ENCODE measurements at places on chromosomes 3 and 15.

- DNase-seq = peak; percentile 29
Measured at GRCh38 chr3:126494204-126494969, 18.7 kb upstream of the ZXDC start.

DNA sequence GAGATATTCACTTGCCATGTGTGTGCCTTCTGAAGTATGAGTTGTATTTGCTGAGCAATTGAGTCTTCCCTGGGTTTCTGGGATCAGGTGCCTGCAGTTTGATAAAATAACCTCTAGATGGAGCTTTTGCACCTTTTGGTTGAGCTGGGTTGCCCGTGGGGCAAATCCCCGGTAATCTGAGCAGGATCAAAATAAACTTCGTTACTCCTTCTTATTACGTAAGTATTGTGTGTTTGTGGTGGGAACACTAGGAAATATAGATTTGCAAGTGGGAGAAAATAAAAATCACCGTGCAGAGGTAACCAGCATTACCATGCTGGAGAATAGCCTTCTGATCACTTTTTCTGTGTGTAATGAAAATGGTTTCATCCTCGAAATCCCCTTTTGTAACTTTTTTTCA, 277.4 kb upstream of the NR2E3 start:
- peak; percentile 64 for DNase-seq

DNA sequence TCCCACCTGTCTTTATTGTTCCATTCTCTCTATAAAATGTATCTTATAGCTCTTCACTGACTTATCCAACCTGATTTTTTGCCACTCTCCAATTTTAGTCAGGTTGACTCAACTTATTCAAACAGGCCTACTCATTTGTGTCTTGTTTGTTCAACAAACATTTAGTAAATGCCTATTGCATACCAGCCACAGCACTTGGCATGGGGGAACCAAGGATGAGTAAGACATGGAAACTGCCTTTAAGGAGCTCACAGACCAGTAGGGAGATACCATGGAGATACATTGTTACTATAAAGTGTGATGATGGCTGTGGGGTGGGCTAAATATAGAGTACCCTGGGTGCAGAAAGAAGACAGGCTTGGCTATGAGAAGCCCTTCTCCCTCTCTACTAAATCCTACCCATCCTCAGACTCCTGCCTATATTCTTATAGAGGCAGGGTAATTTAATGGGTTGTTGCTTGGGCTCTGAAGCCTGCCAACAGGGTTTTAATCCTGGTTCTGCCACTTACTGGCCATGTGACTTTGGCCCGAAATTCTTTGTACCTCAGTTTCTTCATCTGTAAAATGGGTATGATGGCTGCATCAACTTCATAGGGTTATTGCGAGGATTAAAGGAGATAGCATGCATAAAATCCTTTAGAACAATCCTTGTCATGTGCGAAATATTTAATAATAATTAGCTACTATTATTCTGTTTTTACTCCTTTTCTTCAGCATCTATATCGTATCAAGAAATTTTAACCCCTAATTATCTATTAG, 348.5 kb upstream of the UMPS start:
- DNase-seq = no peak

- DNase-seq = peak; percentile 23
Measured at GRCh38 chr3:135891121-135891520, 74.4 kb upstream of the PPP2R3A start.

GRCh38 chr3:61981060-61981459, 392.3 kb downstream of the FEZF2 start:
- DNase-seq = peak; percentile 33

- no peak for DNase-seq
Measured at GRCh38 chr15:66472176-66472999, 25.2 kb downstream of the SNAPC5 start.

- no peak for DNase-seq
Measured at GRCh38 chr15:63312286-63312685, 34.9 kb downstream of the APH1B start.

- DNase-seq = no peak
Measured at GRCh38 chr3:58358808-58359207, 26.1 kb downstream of the PXK start.

- DNase-seq = no peak
Measured at GRCh38 chr3:56200251-56200650, 268.0 kb downstream of the ERC2 start.

DNA sequence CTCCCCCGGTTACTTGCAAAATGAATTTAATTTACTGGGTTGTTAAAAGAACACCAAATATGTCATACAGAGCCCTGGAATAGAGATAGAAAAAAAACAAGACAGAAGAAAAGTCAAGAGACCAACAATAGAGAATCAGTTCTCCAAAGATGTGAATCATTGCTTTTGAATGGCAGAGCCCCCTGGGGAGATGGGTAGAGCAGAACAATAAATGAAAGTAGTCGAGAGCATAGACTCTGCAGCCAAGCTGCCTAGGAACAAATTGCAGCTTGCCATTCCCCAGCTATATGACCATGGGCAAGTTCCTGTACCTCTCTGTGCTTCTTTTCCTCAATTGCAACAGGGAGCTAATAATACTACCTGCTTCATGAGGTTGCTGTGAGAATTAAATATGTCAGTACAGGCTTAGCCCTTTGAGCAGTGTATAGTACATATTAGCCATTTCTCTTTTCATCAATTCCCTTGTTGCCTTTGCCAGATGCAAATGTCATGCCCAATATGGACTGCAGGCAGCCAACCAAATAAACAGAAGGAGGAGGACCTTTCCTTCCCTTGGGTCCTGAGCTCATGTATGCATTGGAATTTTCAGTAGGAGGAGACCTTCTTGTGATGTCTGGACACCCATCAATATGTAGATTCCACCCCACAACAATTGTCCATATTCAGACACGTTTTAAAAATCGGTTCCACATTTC, 25.0 kb upstream of the BFSP2 start:
- DNase-seq = no peak

GRCh38 chr15:73227433-73228056, 141.2 kb downstream of the HCN4 start:
- DNase-seq = no peak

- no peak for DNase-seq
Measured at GRCh38 chr15:46660096-46660842, 1025.4 kb downstream of the SQOR start.

GRCh38 chr3:46367811-46368210, 2.9 kb upstream of the CCR5 start:
- DNase-seq = no peak

- DNase-seq = no peak
Measured at GRCh38 chr3:49263159-49263889, 13.7 kb downstream of the C3orf62 start.

DNA sequence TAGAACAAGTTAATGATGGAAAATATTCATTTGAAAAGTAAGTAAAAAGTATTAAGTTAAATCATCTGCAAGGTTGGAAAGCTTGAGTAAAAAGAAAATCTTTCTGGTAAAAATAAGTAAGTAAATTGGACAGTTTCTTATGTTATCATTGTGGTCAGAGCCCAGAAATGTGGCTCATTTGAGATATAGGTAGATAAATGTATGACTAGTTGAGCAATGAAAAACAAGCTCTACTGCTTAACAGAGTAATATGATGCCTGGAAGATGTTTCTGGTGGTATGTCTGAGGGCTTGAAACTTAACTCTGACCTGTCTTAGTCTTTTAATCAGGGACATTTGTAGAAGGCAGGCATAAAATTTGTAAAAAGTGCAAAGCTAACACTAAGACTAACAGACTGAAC, 444.0 kb downstream of the MFSD1 start:
- DNase-seq = peak; percentile 43

DNA sequence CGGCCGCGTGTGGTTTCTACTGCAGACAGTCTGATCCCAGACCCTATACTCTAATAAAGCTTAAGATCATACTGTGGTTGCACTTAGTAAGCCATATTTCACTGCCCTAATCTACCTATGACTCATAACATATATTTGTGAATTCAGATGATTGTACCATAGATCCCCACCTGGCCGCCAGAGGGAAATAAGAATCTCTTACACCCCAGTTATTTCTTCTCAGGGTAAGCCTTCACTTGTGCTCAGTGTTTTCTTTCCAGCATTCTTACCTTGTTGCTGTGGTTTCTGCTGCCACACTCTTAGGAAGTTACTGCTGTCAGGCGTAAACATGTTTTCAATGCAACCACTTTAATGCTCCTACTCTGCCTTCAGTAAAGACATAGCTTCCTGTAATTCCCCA, 105.9 kb downstream of the B3GALNT1 start:
- no peak for DNase-seq

- no peak for DNase-seq
Measured at GRCh38 chr15:62816342-62817069, 226.0 kb upstream of the TPM1 start.

DNA sequence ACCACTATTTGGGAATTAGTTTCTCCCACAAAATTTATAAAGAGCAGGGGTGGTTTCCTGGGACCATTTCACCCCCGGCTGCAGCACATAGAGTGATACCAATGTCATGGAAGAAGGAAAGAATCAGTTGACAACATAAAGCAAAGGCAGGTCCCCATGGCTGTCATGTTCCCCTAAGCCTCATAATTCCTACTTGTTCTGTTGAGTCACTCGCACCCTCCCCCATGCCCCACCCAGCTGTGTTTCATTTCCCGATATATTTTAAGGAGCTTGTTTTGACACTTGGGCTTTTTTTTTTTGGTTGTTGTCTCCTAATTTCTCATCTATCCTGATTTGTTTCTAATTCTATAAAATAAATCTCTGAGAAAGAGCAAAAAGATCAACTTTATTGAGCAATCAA, 24.9 kb downstream of the ERC2 start:
- DNase-seq = no peak

DNA sequence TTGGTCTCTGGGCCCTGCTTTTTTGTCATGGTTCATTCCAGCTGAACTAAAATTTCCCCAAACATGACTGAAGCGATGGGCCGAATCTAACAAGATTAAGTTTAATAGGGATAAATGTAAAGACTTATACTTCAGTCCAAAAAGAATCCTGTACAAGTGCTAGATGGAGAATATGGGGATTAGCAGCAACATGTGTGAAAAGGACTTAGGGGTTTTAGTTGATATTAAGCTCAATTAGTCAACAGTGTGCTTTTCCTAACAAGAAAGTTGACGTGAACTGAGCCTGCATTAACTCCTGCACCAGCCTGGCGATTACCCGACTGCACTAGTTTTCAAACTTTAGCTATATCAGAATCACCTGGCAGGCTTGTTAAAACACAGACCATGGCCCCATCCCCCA, 61.0 kb upstream of the BBX start:
- no peak for DNase-seq

DNA sequence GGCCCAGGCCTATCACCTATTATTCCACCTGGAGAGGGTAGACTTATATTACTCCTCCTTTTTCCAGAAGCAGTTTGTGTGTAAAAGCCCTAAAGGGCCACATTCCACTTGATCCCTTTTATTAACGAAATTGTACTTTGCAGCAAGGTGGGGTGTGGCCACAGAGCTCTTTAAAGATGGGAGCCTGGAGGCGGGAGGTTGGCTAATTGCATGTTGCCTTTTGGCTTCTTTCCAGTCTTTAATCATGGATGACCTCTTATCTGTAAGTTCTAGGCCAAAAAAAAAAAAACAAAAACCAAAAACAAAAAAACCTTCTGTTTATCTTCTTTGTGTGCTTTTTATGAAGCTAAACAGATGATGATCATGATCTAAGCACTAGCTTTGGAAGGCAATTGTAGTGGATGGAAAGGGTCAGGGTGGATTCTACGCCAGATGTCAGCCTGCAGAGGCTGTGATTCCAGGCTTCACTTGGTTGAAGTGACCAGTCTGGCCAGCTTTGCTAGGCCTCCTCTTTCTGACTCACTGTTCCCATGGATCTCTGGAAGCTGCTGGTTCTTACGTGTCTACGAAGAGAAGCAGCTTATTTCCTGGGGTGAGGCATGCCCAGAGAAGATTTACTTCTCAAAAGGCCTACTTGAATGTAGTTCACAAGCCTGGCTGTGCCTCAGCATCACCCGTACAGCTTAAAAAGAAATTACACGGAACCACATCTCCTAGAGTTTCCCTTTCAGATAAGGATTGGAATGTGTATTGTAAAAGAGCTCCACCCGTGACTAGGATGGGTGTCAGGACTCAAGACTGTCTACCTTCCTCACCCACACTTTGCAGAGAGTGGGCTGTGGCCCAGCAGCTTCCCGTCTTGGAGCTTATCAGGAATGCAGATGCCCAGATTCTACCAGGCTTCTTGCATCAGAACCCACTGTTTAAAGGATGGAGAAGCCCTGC, 330.9 kb upstream of the C2CD4B start:
- peak; percentile 80 for DNase-seq

- no peak for DNase-seq
Measured at GRCh38 chr3:39149059-39149455, 4.3 kb downstream of the CSRNP1 start.

DNA sequence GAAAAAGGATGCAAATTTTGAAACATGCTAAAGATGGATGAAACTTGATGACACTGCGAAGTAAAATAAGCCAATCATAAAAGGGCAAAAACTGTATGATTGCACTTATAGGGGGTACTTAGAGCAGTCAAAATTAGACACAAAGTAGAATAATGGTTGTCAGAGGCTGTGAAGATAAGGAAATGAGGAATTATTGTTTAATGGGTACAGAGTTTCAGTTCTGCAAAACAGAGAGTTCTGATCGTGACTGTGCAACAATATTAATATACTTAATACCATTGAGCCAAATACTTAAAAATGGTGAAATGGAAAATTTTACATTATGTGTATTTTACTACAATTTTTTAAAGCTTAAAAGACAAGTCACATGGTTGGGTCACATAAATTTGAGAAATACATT, 35.1 kb downstream of the UBE3A start:
- no peak for DNase-seq

GRCh38 chr3:15667484-15667883, 65.9 kb downstream of the BTD start:
- no peak for DNase-seq

DNA sequence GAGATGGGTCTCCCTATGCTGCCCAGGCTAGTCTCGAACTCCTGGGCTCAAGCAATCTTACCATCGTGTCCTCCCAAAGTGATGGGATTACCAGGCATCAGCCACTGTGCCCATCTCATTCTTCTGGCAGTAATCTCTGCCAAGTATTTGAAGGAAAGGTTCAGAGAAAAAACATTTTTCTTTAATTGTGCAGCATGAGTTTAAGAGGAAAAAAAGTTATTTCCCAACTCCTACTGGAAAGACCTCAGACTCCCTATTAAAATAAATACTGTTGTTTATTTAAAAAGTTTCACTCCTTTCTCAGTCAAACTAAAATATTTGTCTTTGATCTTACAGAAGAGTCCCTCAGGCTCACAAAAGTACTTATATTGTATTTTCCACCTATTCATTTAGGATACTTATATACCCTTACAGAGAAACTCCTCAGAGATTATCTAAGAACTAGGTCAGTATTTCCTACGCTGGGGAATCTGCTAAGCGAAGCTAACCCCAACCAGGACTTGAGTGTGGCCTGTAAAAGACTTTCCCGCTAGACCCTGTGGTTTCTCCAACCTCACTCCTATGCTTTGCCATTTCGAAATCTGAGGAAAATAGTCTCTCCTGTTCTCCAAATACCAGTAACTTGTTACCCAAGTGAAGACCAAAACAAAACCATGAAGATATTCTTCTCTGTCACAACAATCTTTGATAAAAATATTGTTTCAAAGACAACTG, 28.7 kb downstream of the WWTR1 start:
- DNase-seq = no peak

Data from ELR (cell line).